ENCODE measurements at places on chromosomes 2 and 18.

DNA sequence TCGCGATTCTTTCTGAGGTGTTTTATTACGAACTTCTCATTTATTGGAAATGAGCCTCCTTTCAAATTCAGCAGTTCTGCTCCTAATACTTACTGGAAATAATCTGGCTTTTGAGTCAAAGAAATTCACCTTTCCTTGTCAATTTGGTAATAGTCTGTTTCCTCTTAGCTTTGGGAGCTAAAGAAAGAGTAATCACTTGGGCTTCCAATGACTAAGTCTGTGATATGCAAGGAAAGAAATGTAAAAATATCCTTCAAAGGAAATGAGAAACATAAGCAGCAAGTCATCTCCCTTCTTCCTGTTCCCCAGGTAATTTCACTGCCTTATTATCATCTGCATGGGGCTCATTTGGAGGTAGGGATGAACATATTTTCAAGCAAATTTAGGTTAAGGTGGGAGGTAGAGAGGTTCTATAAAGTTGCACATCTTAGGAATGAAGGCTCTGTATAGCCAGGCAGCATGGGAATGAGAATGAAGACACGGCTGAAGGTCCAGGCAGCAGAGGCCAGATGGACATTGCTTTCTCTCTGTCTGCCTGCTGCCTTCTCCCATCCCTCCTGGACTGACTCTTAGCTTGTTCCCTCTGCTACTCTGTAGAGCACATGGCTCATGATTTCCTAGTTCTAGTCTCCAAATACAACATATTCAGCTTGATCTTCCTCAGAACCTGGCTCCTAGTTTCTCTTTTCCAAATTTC is 1.0 kb downstream of the SPP2 start:
- no peak for DNase-seq

DNA sequence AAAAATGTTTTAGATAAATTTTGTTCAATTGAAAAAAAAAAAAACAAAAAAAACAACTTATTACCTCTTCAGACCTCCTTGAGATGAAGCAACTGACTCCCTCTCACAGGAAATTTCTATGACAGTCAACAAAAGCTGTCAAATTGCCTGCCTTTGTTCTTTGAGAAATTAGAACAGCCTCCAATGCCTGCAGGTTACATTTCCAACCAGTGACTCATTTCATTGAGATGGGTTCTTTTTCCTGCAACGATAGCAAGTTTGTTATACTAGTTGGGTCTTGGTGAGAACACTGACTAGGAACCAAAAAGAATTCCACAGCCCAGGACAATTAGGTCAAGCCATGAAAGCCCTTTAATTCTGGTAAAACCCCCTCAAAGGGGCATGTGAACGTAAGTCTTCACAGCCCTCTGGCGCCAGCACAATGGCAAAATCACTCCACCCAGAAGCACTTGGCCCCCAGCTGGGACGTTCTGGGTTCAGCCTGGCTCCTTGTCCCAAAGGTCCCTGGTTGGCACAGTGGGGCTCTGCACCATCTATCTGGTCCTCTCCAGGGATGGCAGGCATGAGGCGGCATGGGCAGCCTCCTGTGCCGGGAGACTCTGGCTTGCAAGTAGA is 87.0 kb downstream of the SPP2 start:
- DNase-seq: no peak

DNA sequence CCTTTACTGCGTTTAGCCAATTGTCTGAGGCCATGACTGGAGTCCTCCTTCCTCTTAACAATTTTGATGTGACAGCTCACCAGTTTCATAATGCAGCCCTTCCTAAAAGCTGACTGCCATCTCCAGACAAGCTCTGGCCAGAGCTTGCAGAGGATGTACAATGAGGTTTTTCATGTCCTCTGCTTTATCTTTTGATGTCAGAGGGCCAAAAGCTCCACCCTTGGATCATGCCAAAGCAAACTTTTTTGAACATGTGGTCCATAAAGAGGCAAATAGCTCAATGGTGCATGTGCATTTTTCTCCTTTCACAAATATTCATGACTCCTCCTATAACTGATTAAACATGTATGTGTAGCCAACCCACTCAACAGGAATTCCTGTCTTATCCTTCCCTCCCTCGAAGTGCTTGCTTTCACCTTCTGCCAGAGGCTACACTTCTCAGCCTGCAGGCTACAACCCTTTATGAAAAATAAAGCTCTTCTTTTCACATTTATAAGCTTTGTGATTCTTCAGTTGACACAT is 266.2 kb downstream of the FBXO15 start:
- no peak for DNase-seq

DNA sequence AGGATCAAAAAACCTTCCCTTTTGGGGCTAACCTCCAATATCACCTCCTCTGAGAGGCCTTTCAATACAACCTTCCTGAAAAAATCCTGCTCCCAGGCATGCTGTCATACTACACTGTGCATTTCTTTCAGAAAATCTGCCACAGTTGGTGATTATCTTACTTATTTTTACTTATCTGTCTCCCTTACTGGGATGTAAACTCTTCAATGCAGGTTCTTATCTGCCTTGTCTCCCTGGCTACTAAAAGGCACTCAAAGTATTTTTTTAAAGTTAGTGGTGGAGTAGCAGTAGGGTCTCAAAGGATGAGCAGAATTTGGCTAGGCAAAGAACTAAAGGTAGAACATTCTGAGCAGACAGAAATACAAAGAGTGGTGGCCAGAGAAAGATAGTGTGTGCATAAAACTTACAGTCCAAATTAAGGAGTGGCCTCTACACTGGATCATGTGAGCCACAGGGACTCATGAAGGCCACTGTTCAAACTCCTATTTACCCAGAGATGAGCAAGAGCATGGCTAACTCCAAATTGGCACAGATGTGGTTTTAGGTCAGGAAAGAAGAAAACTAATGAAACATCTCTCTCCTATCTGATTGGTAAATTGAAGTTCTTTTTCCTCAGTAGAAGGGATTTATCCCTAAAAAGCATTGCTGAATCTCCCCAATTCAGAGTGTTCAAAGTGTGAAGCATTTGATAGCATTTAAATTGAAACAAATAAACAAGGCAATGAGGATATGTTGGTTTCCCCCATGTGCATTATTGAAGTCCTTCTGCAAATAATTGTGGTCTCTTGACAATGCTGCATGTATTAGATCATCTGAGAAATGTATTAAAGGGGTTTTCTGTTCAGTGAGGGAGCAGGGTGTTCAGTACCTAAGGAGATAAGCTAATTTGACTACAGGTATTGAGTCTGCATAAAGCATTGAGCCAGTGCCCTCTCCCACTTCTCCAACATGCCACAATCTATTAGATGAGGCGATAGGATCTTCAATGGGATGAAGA is 285.5 kb downstream of the MREG start:
- DNase-seq: no peak

- DNase-seq: no peak
These were observed 68.9 kb upstream of the BOD1L2 start for GRCh38 chr18:57077786-57078552.

DNA sequence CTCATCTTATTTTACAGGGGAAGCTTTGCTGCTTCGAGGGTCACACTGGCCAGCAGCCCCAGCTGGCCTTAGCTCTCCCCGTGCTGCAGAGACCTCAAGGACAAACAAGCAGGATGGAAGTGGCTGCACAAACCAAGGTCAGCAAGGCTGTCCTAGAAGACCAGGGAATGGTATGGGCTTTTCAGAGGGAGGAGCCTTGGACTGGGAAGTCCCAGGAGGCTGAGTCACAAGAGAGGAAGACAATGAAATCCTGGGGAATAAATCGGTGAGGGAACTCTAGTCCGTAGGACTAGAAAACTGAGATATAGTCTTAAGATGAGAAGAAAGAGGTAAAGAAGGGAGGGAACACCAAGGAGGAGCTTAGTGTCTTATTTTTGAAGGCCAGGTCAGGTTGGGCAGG is 15.7 kb downstream of the CREG2 start:
- no peak for DNase-seq

DNA sequence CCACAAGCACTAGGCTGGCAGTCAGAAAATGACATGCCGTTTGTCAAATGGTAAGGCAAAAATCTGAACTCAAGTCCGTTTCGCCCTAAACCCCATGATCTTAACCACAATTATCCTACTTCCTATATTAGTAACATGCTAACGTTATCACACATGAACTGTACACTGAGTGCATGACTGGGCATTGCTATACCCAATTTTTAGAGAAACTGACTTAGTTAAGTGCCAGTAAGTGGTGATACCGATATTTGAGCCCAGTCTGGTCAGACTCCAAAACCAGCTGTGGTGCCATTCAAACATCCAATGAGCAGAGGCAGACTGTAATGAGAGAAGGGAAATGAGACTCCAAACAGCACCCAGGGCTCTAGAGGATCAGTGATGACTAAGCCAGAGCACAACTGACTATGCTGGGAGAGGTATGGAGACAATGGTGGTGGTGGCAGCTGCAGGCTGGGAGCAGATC is 311.7 kb upstream of the PKDCC start:
- no peak for DNase-seq

GRCh38 chr2:195648787-195649186 is 8.2 kb upstream of the SLC39A10 start:
- DNase-seq: no peak

- no peak for DNase-seq
These were observed 4.6 kb downstream of the HOXD1 start for GRCh38 chr2:176193048-176193447.

DNA sequence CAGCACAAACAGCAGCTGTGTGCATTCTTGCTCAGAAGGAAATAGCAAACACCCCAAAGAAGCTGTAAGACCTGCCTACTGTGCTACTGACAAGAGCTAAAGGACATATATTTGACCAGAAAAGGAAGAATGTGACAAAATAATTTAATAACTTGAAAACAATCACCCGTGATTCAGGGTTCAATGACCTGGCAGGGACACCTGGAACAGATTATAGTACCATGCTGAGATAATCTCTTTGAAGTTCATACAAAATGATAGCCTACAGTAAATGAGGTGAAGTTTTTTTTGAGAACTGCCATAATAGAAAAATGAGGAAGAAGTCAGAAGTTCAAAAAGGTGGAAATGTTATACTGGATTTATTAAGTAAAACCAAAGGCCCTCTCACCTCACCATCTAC is 324.8 kb upstream of the GULP1 start:
- no peak for DNase-seq

DNA sequence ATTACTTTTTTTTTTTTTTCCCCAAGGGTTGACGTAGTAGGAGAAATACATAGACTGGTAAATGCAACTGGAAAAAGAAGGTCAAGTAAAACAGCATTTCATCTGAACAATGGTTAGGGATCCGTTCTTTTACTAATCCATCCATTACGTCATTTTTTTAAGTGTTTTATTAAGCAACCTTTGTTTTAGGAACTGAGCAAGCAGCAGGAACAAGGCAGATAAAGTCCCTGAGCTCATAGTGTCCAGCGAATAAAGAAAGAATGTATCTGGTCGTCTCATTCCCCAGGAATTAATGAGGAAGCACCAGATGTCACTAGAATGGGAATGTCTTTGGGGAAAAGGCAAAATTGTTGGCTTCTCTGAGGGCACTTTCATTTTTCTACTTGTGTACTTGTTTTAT is 842.4 kb downstream of the TDRD15 start:
- no peak for DNase-seq

DNA sequence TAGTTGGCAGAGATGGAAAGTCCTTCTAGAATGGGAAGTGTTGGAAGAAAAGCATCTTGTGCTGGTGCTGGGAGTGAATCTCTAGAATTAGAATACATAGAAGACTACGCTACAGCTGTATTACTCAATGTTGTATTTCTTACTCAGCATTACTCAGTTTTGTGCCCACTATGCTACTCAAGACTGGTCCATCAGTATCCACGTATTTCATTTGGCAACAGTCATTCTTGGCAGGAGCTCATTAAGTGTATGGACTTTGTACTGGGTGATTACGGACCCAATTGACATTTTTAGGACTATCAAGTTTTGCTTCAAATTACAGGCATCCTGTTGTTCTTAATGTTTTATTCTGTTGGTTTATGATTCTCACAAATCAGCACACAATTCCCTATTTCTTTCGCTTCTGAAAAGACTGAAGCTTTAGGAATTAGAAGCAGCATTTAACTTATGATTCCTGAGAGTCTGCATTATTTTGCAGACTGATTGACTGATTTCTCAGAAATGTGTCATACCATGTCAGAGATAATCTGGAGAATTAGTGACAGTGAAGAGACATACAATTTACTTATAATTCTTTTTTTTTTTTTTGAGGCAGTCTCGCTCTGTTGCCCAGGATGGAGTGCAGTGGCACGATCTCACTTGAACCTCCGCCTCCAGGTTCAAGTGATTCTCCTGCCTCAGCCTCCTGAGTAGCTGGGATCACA is 136.9 kb downstream of the MYO3B start:
- DNase-seq: no peak

DNA sequence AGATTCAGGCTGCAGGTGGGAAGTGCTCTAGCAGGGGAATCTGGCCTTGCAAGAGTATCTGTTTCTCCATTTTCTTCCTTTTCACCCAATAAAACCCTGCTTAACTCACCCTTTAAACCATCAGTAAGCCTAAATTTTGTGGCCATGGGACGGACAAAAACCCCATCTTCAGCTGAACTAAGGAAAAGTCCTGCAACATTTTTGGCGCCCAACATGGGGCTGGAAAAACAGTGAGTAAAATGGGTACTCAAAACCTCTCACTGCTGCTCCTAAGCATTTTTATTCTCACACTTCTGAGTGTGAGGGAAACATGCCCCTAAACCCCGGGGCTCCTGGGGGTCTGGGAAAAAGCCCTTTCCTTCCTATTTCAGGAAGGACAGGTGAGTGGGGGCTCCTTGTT is 414.3 kb downstream of the ZNF804A start:
- no peak for DNase-seq

All from HFF-Myc (cell line).